Ecto neural progenitor cell (in vitro differentiated cells): ENCODE measurements at places on chromosomes 6 and 20.
A peak's percentile ranks its signal among the peaks of the same experiment; 100 is the strongest.

DNA sequence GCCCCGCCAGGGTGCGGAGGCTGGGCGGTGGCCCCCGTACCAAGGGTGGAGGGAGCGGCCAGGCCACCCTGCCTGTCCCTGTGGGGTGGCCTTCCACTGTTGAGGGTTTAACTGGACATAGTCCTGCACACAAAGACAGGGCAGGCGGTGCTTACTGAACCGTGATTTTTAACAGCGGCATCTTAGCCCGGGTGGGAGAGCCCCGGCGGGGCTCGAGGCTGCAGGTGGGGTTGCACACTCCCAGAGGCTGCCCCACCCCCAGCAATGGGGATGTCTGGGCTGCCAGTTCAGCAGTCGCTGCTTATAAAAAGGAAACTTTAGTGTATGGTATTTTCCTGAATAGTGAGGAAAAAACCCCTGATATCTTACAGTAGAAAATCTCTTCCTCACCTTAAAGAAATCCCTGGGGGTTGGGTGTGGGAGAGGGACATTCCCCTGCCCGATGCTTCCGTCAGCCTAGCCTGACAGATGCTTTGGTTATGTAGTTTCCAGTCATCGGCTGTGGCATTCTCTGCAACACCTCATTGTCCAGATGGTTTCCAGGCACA lies 79.4 kb downstream of the IRF4 start:
- DNase-seq = no peak

DNA sequence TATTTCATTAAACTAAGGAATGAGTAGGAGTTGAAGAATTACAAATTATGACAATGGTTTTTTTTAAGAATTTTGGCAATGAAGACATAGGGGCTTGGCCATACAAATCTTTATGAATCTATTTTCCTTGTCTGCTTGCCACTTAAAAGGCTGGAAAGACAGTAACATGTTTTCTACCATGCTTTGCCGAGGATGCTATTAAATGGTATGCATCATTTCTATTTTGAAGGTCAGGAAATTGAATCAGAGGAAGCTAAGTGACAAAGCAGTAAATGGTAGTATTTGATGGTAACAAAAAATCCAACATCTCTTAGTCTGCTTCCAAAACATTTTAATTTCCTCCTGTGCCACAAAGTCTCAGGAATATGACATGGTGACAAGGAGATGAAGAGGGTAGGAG lies 287.2 kb downstream of the RFPL4B start:
- no peak for DNase-seq

DNA sequence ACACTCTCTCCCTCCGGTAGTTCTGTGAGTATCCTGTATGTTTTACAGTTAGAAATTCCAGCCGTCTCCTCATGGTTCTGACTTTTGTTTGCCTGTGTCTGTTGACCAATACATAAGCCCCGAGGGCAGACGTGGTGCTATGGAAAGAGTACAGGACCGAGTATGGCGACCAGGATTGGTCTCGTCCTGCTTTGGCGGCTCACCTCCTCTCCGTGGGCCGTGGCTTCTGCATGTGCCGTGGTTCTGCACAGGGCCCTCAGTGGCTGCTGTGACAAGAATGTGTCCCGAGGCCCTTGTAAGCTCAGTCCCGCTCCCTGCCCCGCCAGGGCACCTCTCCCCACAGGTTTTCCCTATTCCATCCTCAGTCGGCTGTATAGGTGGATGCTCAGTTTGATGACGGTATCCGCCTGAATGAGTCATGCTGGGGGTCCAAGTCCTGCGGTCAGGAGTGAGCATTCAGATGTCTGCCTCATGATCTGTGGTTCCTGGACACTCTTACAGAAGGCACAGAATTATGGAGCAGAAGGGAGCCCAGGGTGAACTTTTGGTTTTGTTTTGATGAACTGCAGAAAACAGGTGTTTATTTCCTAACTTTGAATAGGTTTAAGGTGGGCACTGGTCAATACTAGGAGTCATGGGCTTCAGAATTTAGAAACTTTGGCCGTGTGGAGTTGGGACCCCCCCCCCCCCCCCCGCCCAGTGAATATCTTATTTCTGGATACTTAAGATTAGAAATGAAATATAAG lies 1.2 kb downstream of the ARFGAP1 start:
- no peak for DNase-seq

- DNase-seq = peak; percentile 49
Observed at GRCh38 chr6:68139130-68139529, 496.0 kb upstream of the ADGRB3 start.

- DNase-seq = peak; percentile 54
Observed at GRCh38 chr6:133512410-133513016, 271.4 kb downstream of the EYA4 start.

DNA sequence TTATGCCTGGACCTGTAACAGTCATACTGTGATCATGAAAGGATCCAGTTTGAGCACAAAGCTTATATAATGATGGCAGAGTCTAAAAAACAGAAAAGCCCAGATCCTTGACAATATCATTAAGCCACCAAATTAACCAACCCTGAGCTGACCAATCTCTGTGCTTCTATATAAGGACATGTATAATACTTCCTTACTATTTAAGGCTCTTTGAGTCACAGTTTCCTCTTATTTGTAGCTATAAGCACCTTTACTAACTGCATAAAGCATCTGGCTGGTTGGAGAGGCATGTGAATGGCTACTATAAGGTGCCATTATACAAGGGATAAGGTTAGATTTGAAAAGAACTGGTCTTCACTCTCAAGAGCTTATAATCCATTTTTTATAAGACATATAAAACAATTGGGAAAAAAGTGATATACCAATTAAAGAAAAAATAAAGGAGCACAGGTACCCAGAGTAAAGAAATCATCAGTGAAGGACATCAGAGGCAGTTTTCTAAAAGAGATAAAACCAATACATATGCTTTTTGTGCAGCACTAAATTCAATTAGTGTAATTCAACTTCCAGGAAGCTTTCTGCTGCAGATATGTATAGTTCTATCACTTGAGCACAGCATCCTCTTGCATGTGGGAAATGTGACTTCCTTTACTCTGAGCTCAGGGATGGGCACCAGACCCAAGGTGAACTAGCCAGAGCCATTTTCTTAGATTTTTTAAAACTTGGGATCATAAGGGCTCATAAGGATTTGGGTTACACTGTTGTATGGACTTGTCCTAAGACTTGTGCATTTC lies 121.0 kb downstream of the BTBD9 start:
- DNase-seq = no peak

- no peak for DNase-seq
Observed at GRCh38 chr6:66496659-66497058, 789.6 kb upstream of the EYS start.
